ENCODE measurements at places on chromosomes 13 and 19. TPM values are rescaled to one million over a fixed set of nuclear protein-coding genes. Genes with fewer than 3 reads are reported as not detected.

DNA sequence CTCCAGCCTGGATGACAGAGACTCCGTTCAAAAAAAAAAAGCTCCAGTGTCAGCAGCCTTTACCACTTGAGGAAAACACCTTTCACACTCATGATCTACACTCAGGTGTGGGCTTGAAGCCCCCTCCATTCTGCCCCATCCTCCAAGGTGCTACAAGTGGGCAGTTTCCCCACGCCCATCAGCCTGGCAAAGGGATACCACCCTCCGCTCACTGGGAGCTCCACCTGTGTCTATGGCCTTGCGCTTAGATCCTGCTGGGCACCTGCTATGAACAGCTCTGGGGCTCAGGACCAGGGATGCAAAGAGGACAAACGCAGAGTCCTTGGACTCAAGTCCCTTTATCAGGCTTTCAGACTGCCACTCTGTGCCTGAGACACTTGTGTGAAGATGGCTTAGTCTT is 127.8 kb downstream of the CRYL1 start:
- DNase-seq: no peak

DNA sequence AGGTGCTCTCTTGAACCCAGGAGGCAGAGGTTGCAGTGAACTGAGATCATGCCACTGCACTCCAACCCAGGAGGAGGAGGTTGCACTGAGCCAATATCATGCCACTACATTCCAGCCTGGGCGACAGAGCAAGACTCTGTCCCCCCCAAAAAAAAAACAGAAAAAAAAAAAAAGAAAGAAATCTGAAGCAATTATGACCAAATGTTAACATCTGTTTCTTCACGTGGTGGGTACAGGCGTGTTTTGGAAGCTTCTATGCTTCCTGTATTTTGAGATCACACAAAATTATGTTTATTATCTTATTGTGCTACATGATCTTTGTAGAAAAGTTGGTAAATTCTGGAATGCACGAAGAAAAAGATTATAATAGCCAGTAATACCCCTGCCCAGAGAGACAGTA is 2.7 kb upstream of the ACP5 start:
- no peak for DNase-seq

DNA sequence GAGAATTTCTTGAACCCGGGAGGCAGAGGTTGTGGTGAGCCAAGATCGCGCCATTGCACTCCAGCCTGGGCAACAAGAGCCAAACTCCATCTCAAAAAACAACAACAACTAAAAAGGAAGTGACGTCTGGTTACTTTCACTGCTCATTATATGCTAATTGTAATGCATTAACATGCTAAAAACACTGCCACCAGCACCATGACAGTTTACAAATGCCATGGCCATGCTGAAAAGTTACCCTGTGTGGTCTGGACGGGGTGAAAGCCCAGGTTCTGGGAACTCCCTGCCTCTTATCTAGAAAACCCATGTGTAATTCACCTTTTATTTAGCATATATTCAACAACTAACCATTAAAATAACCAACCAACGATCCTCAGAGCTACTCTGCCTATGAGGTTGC is 28.1 kb downstream of the CPT1C start:
- DNase-seq: no peak

- no peak for DNase-seq
Observed at GRCh38 chr13:98056839-98057410, 86.0 kb upstream of the FARP1 start.

- peak; percentile 84 for DNase-seq
Observed at GRCh38 chr19:13839130-13839937, 37.6 kb upstream of the NANOS3 start.

DNA sequence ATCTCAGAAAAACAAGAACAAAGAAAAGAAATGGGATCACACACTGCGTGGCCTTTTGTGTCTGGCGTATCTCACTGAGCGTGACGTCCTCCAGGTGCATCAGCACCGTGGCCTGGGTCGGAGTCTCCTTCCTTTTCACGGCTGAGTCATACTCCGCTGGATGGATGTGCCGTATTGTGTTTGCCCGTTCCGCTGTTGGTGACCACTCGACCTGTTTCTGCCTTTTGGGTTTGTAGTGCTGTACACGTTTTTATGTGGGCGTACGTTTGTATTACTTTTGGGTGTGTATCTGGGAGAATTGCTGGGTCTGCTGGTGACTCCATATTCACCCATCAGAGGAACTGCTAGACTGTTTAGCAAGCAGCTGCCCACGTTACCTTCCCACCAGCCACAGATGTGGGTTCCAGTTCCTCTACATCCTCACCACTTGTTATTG is 11.4 kb downstream of the ARID3A start:
- no peak for DNase-seq

DNA sequence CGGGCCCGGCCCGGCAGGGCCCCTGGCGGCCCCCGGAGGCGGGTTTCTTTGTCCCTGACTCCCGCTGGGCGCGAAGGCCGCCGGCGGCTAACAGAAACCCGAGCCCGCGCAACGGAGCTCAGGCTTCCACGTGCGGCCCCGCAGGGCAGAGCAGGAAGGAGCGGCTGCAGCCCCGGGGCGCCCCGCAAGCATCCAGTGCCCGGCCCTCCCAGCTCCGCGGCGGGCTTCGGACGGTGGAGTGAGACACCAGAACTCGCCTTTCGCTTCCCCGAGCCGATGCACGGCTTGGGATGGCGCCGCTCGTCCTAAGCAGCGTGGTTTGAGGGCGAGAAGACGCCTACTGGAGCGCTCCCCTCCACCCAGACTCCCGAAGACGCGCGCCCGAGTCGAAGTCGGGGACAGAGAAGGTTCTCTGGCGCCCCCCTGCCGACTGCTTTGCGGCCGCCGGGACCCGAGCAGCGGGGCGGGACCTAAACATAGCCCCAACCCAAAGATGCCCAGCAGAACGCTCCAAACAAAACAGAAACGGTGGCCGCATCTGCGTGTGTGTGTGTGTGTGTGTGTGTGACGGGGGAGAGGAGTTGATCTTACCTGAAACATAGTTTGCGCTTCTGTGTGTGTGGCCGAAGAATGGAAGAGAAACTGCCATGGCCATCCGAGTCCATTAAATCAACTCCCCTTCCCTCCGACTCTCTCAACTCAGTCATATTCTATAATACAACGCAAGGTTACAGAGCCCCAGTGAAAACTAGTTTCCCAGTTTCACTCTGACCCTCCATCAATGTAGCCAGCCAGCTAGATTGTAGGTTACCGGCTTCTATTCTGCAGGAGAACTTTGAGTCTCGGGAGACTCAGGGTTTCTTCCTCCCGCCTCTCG is 629 bp upstream of the FGF9 start:
- peak; percentile 49 for DNase-seq

- no peak for DNase-seq
Observed at GRCh38 chr13:71912524-71912923, 45.5 kb upstream of the DACH1 start.

- DNase-seq: no peak
Observed at GRCh38 chr19:5141129-5141849, 172.4 kb downstream of the KDM4B start.

- DNase-seq: no peak
Observed at GRCh38 chr19:14354445-14354844, 26.8 kb upstream of the ADGRE5 start.

DNA sequence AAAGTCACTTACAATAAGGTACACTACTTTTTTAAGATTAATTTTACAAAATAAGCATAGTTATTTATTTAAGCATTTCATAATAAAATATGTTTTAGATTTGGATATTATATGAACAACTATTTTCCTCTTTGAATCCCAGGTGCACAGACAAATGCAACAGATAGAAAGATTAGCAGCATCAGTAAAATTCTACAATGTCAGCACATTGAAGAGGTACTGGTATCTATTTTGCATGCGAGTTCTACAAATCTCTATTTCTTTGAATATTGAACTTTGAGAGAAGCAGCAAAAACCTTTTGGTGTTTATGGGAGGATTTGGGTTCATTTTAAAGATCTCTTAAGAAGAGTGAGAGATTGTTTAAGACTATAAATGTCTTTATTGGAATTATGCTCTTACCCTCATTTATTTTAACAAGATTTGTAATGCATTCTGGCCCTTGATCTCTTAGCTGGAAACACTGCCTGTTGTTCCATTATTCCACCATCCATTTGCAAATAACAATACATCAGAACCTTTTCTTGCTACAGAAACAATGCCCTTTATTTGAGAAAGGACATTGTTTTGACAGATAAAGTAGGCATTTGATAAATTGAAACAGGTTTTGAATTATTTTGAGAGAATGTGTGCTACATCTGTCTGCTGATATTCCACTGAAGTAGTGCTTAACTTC is 558.8 kb upstream of the KLHL1 start:
- DNase-seq: no peak

DNA sequence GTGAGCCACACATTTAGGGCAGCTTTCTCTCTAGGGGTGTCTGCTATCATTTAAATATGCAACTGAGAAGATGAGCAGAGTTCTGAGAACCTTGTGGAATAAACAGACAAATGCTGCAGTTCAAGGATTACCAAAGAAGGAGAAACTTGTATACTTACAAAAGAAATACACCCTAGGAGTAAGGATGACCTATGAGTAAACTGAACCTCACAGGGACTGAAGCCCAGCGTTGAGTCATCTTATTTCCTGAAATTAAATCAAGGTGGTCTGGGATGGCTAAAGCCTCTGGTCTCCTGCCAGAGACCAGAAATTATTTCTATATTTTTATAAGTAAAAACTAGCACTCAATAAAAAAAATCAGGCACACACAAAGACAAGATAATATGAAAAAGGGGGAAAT is 40.1 kb downstream of the FAM216B start:
- no peak for DNase-seq

DNA sequence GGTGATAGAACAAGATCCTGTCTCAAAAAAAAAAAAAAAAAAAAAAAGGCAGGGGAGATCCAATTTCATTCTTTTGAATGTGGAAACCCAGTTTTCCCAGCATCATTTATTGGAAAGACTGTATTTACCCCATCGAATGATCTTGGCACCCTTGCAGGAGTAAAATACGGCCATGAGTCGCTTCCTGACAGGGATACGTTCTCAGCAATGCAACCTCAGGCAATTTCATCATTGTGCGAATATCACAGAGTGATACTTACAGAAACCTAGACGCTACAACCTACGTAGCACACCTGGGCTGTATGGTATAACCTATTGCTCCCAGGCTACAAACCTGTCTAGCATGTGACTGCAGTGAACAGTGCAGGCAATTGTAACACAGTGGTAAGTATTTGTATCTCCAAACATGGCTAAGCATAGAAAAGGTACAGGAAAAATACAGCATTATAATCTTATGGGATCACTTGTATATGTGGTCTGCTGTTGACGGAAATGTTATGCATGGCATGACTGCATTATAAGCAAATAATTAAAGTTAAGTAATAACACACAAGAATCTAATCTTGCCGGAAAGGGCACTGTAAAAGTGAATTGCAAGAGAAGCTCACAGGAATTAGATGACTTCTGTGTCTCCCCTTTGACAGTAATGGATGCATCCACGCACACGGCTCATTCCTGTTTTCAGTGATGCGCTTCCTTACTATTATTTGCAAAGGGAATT is 24.1 kb downstream of the RFX2 start:
- DNase-seq: no peak

- DNase-seq: no peak
Observed at GRCh38 chr13:80563439-80563838, 222.5 kb upstream of the SPRY2 start.

GRCh38 chr13:90763476-90764150 is 583.9 kb upstream of the MIR17HG start:
- DNase-seq: no peak

GRCh38 chr13:76991796-76992547 is at the start of gene CLN5:
CLN5 (plus strand) TSS chr13:76992081; CDS start chr13:76992099, 18 bp downstream.
- DNase-seq: peak; percentile 86

DNA sequence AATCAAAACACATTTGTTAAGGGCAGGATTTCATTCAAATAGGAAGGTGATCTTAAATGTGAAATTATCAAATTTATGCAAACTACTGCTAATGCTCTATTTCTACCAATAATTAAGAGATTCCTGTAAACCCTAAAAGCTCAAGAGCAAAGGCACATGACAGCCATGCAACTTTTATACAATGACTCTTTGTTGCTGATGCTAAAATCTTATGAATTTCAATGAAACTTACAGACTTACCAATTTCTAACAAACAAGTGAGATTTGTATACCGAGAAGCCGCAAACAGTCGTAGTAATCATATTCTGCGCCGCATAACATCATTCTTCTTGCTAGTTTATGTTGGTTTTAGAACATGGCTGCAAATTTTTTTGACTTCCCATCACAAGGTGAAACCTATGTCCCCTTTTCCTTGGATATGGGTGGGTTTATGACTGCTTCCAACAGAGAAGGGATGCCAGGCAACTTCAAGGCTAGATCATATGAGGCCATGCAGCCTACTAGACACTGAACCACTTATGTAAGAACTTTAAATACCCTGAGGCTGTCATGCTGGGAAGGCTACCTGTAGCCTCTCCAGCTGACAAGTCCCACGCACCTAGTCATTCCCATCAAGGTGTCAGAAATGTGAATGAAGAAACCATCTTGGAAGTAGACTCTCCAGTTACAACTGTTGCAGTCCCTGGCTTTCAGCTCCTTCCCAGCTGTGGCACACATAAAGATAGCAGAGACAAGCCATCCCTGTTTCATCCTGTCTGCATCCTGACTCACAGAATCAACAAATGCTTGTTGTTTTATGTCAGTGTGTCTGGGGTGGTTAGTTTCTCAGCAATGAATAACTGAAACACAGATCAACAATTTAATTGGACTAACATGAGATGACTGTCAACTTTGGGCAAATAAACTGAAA is 42.0 kb downstream of the LNX2 start:
- DNase-seq: no peak

GRCh38 chr19:13176345-13176744 is 26.1 kb downstream of the IER2 start:
- DNase-seq: no peak

The KLK5 gene
- total RNA-seq: not detected

The PGLYRP2 gene
- total RNA-seq: not detected

The SIGLEC12 gene
- total RNA-seq: not detected

The CERS1 gene
- 14.9 TPM for total RNA-seq

The ZNF577 gene
- 18.1 TPM for total RNA-seq

The ZNF284 gene
- total RNA-seq: 1.8 TPM

The MKNK2 gene
- total RNA-seq: 136 TPM

The LGALS4 gene
- total RNA-seq: 0.20 TPM

The LGI4 gene
- 308 TPM for total RNA-seq
